ENCODE measurements at places on chromosomes 4 and X.

DNA sequence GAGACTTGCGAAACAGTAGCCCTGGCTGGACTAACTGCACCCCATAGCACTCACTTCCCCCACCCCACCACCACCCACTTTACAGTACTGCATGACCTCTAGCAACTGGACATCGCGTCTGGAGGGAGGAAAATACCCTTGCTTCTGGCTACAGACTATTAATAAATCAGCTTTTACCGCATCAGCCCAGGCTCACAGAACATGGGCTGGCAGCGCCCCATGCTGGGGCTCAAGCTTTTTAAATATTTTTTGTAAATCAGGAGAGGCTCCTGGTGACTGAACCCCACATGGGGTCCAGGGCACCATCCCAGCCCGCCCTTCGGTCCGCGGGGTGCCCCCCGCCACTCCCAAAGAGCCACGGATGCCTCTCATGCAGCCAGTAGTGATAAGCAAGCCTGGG is 2.7 kb downstream of the HS6ST2 start:
- no peak for DNase-seq

DNA sequence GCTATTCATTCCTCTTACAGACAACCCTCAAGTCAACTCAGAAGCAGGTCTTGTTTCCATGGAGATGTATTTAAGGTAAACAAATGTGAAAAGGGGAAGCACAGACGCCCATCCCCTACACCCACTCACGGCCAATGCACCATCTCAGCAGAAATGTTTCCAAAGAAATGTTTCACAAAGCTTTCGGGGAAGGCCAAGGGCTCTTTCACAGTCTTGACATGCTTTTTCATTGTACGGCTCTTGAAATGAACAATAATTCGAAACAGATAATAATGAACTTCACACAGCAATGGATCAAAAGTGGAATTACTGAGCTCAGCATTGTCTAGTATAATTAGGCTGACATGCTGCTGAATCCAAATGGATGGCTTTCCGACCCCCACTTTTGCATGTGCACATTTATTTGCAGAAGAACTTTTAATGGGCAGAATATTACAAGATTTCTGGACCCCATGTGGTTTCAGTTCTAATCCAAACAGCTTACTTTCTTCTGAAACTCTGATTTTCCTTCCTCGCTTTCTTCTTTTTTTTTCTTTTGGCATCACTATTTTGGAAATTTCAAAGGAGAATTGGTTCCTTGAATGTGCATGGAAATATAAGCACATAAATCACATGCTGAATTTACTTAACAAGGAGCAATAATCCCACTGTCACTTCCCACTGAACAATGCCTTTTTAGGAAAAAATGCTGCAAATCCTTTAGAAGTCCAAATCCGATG is 160.9 kb downstream of the SMIM20 start:
- DNase-seq, result peak; percentile 49

DNA sequence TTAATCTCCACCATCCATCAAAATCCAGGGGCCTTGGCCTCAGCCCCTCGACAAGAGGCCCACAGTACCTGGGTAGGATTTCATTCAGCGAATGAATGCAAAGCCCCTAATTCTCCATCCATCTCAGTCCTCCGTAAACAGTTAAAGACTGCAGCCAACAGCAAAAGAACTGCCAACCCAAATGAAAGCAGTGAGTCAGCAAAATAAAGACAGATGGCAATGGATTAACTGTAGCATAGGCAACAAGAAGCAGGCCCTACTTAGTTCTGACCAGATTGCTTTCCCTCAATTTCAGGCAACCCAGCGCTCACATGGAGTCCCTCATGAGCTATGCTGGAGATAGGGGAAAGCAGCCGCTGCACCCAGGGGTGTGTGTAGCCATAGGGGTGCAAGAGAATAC is 21.4 kb downstream of the PLAC1 start:
- no peak for DNase-seq

- no peak for DNase-seq
These were observed 2.1 kb upstream of the MTNR1A start for GRCh38 chr4:186557486-186557885.

DNA sequence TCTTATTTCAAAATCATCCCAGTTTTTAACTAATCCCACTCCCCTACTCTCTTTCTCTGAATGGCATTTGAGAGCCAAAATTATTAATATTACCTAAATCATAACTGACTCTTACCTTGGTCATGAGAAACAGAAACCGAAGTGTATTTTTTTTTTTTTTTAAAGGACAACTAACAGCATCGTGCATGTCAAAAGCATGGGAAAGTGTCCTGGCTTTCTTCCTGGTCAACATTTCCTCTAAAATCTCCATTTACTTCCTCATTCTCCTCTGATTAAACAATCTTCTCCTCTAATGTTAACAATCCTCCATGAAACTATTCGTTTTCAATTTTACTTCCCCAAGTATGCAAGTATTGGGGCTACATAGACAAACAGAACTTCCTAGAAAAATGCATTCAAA is 2.1 kb upstream of the STS start:
- DNase-seq, result no peak

DNA sequence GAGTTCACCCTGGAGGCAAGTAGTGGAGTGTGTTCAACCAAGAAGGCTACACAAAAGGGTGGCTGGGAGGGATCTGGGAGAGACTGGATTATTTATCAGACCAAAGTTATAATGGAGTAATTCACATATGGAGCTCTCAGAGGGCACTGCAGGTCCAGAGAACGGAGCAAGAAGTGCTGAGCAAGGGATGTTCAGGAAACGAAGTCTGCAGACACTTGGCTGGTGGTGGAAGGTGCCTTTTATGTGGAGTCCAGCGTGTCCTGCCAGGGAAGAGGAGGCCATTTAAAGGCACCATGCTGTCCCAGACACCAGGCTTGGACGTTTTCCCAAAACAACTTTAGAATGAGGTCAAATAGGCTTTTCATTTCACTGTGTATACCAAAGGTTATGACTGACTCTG is 130.1 kb downstream of the CEP135 start:
- no peak for DNase-seq

- no peak for DNase-seq
These were observed 69.5 kb upstream of the ANK2 start for GRCh38 chr4:112979881-112980421.

DNA sequence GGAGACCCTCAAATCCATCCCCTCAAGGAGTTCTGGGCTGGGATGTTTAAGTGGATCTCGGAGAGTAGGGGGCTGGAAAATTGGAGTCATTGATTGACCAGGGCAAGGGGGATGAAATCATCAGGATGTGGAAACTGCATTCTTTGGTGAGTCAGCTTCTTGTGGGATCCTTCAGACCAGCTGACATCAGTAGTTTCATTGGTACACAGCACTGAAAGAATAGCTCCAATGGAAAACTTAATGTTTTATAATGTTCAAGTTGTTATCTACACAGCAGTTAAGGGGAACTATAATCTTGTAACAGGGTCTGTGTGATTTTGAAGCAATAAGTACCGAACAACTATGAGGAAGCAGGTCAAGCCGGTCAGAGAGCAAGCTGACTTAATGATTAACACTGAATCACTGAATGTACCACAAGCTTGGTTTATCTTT is 506.1 kb downstream of the RPA4 start:
- no peak for DNase-seq

DNA sequence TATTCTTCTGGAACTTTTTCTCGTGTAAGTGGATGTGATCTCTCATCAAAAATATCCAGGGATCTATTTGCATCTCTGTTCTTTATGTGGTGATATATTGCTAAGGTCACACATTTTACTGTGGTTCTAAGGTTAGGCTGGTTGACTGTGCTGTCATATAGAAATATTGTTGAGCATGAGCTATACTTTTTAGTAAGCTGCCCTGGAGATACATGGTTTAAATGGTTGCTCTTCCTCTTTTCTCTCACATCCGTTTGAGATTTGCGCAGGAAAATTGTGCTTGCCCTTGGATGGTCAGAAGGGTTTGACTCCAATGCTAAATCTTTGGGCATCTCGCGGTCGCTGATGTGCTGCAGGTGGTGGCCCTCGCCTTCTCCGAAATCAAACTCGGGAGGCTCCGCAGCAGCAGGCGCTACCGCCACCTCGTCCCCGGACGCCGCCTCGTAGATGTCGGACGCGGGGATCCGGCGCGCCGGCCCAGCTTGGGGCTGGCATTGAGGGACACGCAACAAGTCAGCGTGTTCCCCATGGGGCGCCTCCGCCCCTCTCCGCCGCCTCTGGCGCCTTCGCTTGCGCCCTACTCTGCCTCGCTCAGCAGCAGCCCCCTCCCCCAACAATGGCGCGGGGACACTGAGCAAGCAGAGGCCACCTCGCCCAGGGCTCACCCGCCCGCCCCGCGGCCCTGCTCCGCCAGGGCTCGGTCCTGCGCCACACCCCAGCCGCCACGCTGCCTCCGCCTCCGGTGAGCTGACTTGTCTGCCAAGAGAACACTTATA is 154.5 kb downstream of the MSN start:
- peak; percentile 49 for DNase-seq

GRCh38 chrX:139929876-139930275 is 3.0 kb downstream of the ATP11C start:
- DNase-seq, result no peak

Data from retina (tissue), 1 donor.